ENCODE measurements at places on chromosomes 7 and 10.

- no peak for DNase-seq
Measured at GRCh38 chr7:20194343-20194995, 22.7 kb downstream of the MACC1 start.

DNA sequence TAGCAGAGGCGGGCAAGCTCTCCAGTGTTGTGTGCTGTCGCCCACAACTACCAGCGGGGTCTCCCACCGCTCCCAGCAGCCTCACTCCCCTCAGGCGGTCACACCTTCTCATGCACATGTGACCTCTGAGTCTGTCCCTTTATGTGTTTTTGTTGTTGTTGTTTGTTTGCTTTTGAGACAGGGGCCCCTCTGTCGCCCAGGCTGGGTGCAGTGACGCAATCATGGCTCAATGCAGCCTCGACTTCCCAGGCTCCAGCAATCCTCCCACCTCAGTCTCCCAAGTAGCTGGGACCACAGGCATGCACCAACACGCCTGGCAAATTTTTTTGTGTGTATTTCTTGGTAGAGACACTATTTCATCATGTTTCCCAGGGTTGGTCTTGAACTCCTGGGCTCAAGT is 1.5 kb downstream of the CPSF4 start:
- no peak for DNase-seq

GRCh38 chr10:62904281-62904875 is 88.2 kb upstream of the EGR2 start:
- DNase-seq = no peak

- no peak for DNase-seq
Measured at GRCh38 chr7:43904533-43905208, 1.7 kb downstream of the URGCP start.

GRCh38 chr7:28442540-28443420 is 30.5 kb downstream of the CREB5 start:
- no peak for DNase-seq

DNA sequence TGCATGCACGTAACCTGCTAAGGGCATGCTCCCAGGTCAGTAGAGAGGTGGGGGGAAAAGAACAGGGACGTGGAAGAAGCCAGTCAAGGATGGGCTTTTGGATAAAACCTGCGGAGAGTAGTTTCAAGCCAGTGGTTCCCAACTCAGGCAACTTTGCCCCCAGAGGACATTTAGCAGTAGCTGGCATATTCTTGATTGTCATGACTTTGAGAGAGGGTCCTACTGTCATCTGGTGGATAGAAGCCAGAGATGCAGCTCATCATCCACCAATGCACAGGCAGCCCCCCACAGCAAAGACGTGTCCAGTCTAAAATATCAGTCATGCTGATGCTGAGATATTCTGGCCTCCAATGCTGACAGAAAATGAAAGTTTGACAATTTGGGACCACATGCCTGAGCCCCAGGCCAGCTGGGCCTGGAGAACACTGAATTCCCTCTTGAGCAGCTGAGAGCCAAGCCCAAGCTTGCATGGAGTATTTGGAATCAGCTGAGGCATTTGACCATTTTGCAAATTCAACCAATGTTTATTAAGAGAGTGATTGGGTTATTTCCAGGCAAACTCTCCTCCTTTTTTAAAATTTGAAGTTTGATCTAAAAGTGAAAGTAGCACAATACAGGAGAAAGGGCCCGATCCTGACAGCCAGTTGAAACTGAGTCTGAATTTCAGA is 110.0 kb upstream of the C7orf33 start:
- no peak for DNase-seq

DNA sequence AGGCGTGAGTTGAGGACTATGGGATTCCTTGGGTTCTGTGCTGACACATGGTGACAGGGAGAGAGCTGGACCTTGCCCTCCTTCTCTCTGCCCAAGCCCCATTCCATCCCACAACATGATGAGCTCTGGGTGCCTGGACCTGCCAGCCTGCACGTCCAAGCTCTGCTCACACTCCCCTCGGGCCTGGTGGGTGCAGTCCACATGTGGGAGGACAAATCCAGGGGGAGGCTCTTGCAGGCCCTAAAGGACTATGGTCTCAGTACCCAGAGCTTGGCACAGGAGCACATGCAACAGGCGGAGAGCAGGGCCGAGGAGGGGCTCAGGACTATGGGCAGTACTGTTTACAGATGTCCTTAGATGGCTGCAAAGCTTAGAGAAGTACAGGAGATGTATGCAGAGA is 91.4 kb downstream of the CLEC2L start:
- DNase-seq = no peak

DNA sequence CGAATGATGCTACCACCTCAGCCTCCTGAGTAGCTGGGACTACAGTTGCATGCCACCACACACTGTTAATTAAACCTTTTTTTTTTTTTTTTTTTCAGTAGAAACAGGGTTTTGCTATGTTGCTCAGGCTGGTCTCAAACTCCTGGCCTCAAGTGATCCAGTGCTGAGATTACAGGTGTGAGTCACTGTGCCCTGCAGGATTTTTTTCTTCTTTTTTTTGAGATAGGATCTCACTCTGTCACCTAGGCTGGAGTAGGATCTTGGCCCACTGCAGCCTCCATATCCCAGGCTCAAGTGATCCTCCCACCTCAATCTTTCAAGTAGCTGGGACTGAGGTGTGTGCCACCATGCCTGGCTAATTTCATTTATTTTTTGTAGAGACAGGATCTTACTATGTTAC is 6.4 kb downstream of the ACTA2 start:
- DNase-seq = no peak

- no peak for DNase-seq
Measured at GRCh38 chr7:42241424-42241823, 4.4 kb upstream of the GLI3 start.

GRCh38 chr7:99679400-99680191 is at the start of gene CYP3A5:
TSS of gene CYP3A5 (minus strand) at chr7:99679996. CDS start at chr7:99679896, 100 bp downstream.
- DNase-seq = no peak

GRCh38 chr10:2949221-2949947 is 118.0 kb upstream of the PFKP start:
- no peak for DNase-seq

DNA sequence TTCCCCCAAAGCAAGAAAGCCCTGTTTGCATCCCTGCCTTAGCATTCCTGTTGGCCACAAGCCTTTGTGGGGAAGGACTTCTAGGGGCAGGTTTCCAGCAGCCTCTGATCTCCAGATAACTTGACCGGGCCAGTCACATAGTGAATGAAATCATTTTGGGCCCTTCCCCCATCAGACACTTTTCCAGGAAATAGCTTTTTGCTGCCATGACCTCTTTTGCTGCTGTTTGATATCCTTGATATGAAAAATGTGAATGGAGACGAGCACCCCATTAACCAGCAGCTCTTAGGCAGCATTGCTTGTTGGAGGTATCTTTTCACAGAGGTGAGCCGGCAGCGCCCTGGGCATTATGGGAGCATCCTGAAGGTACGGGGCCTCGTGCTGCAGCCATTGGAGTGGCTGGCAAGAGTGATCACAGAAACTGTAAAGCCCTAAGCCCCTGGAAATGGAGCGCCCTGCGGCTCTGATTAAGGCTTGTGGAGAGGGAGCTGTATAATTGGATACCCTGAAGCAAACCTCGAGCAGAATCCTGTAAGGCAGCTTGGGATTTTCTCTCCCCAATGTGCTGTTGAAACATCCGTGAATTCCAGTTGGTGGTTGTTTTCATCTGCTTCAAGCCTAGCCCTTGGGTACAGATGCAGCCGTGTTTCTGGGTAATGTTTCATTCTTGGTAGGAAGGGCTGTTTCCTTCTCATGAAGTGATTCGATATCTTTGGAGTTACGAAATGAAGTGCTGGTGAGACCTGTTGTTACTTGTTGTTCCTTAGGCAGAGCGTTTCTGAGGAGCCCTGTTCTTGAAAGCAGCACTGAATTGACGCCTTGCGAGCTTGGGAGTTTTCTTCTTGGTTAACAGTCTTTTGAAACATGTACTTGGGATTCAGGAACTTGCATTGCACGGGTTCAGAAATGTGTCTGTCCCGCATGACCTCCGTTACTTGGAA is 179.0 kb downstream of the PTEN start:
- no peak for DNase-seq

- no peak for DNase-seq
Measured at GRCh38 chr10:127907411-127908105, 655 bp downstream of the PTPRE start.

- DNase-seq = no peak
Measured at GRCh38 chr7:29285861-29286260, 91.3 kb downstream of the CHN2 start.

DNA sequence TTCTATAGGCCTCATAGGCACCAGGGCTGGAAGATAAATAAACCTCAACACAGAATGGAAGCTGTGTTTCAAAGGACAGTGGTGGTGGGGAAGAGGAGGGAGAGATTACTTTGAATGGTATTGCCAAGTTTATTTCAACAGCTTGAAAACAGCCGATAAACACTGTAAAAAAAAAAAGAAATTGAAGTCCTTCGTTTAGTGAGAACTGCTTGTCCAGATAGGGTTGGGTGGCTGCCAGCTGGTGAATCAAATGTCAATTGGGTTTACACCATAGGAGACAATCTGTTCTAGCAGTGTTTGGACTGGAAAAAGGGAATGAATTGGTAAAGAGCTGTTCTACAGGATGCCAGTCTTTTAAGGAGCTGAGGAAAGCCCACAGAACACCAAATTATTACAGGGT is 254.8 kb downstream of the PHF14 start:
- no peak for DNase-seq

- peak; percentile 30 for DNase-seq
Measured at GRCh38 chr10:5812283-5813090, 747 bp downstream of the GDI2 start.

DNA sequence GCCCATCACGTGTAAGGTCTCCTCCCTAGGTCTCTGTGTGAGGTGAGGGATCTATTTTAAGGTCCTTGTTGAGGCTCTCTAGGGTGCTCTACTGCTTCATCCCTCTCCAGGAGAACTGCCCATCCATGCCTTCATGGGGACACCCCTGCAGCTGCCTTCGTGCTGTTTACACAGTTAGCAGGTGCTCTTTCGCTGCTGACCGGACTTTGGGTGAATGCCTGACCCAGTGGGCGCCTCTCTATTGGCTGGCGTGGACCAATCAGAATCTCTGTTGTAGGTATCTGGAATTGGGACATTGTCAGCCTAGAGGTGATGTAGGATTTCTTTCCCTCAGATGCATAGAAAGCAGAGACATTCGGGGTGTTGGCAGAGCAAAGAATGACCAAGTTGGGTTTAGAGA is 38.7 kb upstream of the HMX3 start:
- DNase-seq = no peak

DNA sequence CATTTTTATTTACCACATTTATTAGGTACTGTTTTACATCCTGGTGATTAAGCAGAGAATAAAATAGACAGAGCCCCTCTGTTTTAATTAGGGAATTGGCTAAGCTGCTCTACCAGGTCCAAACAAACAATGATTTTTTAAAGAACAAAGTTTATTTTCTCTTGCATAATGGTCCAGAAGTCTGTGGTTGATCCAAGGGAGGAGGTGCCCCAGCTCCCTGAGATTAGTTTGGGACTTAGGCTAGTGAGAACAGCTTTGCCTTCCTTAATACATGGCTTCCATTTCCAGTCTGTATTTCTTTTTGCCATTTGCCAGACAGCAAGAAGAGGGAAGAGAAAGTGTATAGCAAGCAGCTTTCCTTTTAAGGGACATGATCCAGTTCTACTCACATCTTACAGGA is 2.9 kb upstream of the MIOS start:
- DNase-seq = no peak

GRCh38 chr7:70384024-70384423 is 747.9 kb upstream of the GALNT17 start:
- DNase-seq = no peak

- DNase-seq = no peak
Measured at GRCh38 chr7:63030061-63030460, 968.6 kb upstream of the ZNF722 start.

DNA sequence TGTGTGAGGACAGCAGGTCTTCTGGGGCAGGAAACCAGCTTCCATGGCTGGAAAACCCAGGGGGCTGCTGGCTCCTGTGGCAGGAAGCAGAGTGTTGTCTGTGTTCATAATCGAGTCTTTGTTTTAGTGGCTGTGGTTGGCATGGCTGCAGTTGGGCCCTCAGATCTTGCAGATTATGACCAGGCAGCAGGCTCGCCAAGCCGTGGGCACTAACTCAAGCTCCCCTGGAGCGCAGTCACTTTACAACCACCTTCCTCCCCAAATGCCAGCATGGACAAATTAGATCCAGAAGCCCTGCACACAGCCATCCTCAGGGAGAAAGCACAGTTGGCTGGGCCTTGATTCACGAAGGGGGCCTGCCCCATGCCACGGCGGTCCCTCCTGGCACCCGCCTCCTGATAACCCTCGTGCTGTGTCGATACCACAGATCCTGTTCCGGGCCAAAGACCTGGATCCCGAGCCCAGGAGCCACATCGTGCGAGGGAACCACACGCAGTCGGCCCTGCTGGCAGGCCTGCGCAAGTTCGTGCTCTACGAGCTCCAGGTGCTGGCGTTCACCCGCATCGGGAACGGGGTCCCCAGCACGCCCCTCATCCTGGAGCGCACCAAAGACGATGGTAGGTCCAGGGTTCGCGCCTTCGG is 552.5 kb upstream of the FOXK1 start:
- DNase-seq = no peak

DNA sequence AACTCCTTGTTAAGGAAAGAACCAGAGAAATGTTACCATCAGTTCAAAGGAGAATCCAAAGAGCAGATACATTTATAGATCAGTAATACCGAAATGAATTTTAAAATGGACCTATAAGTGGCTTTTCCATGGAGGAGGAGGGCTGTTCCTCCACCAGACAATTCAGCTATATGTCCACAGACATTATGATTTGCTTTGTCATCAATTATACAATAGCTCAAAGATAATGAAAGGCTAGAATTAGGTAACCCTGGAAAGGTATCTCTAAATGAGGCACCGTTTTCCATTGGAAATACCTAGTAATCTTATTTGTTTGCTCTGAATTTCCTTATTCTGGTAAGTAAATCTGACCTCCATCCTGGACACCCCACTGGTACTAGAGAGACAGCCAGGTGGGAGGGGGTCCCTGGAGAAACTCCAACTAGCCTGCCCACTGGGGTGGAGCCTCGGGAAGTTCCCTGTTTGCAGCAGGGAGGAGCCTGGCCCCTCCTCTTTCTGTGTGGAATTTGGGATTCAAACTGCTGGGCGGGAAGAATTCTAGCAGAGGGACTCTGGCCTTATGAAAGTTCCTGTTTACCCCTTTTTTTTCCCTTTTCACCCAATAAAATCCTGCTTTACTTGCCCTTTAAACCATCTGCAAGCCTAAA is 218.0 kb downstream of the PHF14 start:
- no peak for DNase-seq

GRCh38 chr7:155002411-155003091 is 373 bp downstream of the PAXIP1 start:
- DNase-seq = no peak

GRCh38 chr7:105246256-105246655 is 142.5 kb downstream of the SRPK2 start:
- no peak for DNase-seq

DNA sequence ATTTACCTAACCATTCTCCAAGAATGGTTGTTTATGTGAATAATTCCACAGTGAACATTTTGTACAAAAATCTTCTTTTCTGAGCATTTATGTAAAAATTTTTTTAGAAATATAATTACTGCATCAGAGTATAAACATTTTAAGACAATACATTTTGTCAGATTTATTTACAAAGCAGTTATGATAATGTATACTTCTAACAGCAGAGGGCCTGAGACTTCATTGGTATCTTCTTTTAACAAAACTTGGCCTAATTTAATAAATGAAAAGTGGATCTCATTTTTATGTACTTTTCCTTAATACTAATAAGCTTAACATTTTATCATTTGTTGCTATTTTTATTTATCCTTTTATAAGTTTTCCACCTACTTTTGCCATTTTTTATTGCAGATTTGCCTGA is 69.4 kb downstream of the HECTD2 start:
- no peak for DNase-seq

- DNase-seq = no peak
Measured at GRCh38 chr10:59885430-59886134, 20.8 kb downstream of the CCDC6 start.

Data from CD4-positive, alpha-beta T cell (primary cell).